ENCODE measurements at places on chromosomes 1 and 21.

DNA sequence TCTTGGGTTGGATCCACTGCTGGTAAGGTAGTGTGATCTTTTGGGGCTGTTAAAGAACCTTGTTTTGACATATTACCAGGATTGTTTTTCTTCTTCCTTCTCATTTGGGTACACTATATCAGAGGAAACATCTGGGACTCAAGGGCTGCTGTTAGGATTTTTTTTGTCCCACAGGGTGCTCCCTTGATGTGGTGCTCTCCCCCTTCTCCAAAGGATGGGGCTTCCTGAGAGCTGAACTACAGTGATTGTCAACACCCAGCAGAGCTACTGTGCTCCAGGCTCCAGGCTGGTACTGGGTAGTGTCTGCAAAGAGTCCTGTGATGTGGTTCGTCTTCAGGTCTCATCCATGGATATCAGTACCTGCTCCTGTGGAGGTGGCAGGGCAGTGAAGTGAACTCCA, 20.6 kb downstream of the IFI16 start:
- no peak for DNase-seq

- DNase-seq: no peak
Observed at GRCh38 chr1:110098222-110099026, 13.8 kb upstream of the UBL4B start.

DNA sequence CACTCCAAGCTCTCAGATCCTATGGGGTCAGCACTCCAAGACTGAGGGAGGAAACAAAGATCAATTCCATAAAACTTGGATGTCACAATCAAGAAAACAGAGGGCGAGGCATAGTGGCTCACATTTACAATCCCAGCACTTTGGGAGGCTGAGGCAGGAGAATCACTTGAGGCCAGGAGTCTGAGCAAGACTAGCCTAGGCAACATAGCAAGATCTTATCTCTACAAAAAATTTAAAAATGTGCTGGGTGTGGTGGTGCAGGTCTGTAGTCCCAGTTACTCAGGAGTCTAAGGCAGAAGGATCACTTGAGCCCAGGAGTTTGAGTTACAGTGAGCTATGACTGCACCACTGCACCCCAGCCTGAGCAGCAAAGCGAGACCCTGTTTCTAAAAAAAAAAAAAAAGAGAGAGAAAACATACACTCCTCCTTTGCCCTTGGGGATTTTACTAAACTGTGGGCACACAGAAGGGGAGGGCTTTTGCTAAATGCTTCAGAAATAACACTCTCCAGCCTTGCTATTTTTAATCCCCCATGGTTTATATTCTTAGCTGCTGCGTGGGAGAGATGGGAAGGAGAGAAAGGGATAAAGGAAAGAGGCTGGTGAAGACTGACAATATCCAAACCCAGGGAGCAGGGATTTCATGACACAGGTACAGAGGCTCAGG, 18.1 kb downstream of the ARHGEF2 start:
- no peak for DNase-seq

- no peak for DNase-seq
Observed at GRCh38 chr1:217449370-217449769, 181.5 kb downstream of the GPATCH2 start.

GRCh38 chr1:98019747-98020146, 98.9 kb upstream of the DPYD start:
- DNase-seq: no peak

DNA sequence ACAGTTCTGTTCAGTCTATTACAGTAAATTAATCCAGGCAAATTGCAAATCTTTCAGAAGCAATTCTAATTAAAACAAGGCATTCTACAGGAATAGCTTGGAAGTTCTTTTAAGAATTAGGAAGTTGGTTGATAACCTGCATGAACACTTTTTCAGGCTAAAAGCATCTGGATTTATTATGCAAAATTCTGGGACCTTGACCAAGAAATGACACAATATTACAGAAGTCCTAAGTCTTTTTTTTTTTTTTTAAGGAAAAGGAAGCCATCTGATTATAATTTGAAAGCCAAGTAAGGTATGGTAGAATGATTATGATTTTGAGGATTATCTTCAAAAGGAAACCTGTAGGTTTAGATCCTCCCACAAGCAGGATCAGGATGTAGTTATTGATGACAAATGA, 74.7 kb upstream of the KCNK2 start:
- no peak for DNase-seq

GRCh38 chr1:180381184-180381580, 121.2 kb downstream of the ACBD6 start:
- DNase-seq: no peak

DNA sequence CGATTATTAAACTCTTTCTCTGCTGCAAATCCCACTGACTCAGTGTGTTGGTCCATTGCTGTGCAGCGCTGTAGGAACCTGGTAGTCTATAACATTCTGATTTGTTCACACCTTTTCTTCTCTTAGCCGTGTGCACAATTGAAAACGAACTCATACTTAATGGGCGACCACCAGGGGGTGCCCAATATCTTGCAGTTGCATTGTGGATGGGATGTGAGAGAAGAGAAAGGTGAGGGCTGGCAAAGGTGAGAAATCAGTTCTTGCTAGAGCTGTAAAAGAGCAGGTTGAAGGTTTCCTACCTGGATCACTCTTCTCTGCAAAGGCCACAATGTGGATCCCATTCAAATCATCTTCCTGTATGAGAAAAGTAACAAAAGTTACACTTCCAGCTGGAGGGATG, 51.0 kb downstream of the CASQ2 start:
- DNase-seq: no peak

DNA sequence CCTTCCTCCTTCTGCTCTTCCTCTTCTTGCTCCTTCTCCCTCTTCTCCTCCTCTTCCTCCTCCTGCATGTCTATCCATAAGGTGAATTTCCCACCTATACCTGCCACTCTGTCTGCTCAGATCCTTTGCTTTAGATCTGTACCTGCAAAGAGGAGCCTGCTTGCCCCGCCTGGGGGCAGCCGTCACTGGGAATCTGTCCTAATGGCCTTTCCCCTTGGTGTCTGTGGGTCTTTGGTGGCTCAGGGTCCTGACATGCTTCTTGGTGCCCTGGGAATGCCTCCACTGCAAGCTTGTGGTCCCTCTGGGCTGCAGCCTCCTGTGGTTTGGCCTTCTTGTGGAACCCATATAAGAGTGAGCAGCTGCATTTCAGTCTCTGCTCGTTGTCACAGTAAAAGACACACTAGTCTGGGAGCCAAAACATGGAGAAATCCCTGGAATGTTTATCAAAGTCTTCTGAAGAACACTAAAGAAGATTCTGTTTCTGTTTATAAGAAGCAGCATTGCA, 79.5 kb upstream of the CSF3R start:
- no peak for DNase-seq

DNA sequence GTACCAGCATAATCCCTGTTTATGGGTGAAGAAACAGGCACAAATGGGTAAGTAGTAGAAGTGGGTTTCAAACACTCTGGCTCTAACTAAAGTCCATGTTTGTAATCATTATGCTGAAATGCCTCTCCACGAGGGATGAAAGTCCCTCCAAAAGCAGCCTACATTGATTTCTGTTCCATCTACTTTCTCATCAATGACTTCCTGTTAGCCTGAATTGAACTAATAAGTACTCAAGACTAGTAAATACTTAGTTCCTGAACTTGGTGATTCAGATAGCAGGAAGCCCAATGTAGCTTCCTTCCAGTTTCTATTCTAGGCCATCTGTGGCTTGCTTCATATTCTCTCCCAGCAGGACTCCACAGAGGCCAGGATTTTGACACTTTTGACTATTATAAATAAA, 11.3 kb upstream of the BACH1 start:
- DNase-seq: peak; percentile 30

DNA sequence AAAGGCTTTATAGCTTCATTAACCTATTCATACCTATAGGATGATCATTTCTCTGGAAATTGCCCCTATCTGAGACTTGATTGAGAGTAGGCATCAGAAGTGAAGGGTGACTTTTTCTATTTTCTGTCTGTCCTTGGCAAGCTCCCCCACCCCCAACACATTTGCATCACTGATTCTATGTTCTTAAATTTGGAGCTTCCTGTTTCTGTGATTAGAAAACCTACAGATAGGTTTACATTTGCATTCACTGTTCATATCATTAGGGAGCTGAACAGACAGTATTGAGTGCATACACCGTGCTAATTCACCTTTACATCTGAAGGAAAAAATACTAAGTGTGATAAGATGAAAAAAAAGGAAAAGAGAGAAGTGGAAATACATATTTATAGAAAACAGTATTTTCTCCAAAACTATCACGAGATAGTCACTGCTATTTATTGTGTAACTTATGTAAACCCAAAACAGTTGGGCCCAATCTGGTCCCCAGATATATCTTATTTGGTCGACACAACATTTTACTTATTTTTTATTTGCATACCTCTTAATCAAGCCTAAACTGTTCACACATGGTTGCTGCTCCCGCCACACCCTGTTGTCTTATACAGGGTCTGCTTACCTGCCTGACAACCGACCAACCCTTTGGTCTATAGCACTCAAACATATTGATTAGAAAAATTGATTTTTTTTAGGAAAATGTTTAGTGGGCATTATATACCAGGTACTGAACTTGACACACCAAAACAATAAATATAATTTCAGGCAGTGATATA, 218.8 kb downstream of the NTNG1 start:
- DNase-seq: no peak

- DNase-seq: no peak
Observed at GRCh38 chr1:21189906-21190500, 13.3 kb upstream of the EIF4G3 start.

- no peak for DNase-seq
Observed at GRCh38 chr21:38918607-38919346, 113.0 kb downstream of the ETS2 start.

- DNase-seq: no peak
Observed at GRCh38 chr1:159442428-159442827, 2.9 kb downstream of the OR10J1 start.

DNA sequence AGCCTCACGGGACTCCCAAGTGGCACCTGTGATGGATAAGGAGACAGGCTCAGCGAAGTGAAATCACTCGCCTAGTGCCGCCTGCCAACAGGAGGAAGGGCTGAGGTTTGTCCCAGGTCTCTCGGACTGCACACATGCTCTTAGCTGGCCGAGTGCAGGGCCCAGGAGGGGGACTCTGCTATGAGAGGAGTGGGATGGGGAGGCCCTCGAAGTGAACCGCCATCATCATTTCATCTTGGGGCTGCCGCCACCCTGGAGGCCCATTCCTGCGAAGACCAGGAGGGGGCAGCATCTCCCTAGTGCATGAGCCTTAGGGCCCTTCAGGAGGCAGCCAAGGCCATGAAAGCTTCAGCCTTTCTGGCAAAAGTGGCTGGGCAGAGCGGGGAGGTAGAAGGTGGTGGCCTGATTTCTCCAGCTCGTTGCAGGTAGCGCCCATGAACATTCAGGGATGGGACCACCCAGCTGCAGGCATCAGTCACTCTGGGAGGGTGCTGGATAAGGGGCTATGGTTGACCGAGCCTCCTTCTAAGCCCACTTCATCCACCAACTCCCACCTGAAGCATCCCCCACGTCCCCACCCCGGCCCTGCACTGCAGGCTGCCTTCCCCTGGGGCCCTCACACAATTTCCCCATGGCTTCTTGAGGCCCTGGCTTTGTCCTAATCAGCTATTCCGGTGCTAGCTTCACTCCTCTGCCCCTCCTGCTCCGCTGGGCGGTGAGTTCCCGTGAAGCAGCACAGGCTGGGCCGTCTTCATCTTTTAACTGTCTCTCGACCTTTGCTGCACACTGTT, 17.2 kb upstream of the RASSF5 start:
- DNase-seq: no peak

DNA sequence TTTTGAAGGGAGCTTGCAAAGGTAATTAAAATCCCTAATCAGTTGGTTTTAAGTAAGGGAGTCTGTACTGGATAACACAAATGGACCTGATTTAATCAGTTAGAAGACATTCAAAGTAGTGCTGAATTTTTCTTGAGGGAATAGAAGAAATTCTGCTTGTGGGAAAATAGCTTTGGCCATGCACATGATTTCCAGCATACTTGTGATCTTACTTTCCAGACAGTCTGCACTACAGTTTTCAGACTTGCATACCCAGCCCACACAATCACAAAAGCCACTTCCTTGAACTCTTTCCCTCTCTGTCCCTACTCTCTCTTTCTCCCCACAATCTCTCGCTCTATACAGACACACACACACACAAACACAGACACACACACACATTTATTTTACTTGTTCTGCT, 852.1 kb downstream of the PLA2G4A start:
- no peak for DNase-seq

- DNase-seq: no peak
Observed at GRCh38 chr1:20266141-20266540, 24.5 kb upstream of the VWA5B1 start.

- no peak for DNase-seq
Observed at GRCh38 chr1:64469116-64469976, 583 bp upstream of the CACHD1 start.

GRCh38 chr1:6260961-6261614, at the start of gene GPR153:
Gene GPR153 (minus strand): TSS chr1:6261098. CDS start chr1:6254905, 6,193 bp downstream.
- DNase-seq: no peak

DNA sequence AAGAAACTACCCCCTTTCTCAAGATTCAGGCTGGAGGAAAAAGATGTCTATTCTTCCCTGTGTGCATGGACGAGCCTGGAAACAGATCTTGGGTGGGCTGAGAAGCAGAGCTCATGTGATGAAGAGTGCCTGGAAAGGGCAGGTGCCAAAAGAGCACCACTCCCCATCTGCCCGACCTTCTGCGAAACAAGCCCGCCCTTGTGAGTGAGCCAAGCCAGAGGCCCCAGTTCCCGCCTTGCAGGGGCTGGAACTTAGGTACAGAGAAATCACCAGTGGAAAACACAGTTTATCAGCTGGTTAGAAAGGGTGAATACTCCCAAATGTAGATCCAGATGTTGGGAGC, 26.7 kb upstream of the A3GALT2 start:
- no peak for DNase-seq

DNA sequence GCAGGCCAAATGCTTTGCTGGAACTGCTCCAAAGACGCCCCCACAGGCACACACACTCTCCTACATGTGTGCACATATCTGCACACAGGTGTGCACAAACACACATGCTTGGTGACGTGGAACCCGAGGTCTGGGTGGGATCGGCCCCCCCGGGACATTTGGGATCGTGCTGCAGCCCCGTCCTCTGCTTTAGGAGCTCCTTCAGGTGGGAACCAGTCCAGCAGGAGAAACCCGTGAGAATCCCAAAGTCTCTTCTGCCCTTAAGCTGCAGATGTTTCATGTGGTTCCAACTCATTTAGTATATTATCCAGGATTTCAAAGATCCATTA, 38.6 kb downstream of the UBE2G2 start:
- no peak for DNase-seq

GRCh38 chr1:201421041-201421440, 489 bp downstream of the TNNI1 start:
- DNase-seq: no peak

GRCh38 chr21:46540087-46540710, 64.7 kb downstream of the S100B start:
- no peak for DNase-seq
